ENCODE measurements at places on chromosomes 7 and 10.

- no peak for DNase-seq
These were observed 28.8 kb downstream of the CACUL1 start for GRCh38 chr10:118725886-118726500.

DNA sequence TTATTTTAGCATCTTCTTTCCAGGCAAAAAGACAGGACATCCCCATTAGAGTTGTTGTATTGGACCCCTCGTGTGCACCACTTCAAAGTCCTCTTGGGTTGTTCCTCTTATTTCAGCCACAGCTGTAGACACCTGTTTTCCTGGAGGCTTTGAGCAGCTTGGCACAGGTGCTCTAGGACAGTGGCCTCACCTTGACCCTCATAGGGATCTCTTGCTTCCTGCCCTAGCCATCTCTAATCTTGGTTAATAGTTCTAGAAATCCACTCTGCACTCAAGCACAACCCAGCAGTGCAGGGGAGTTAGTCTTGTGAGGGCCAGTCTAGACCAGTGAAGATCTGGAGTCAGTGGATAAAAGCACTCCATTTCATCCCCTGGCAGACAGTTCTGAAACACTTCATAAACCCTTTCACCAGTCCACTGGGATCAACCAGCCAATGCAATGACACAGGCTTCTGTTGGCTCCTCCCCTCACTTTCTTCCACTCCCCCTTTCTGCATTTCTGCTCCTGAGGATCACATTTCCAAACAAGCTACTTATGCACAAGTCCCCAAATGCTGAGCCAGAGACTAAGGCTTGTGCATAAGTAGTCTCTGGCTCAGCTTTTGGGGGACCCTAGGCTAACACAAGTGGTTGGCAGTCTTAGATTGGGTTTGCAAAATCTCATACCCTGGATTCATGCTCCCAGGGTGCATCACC lies 131.5 kb upstream of the LAMB4 start:
- DNase-seq: no peak

DNA sequence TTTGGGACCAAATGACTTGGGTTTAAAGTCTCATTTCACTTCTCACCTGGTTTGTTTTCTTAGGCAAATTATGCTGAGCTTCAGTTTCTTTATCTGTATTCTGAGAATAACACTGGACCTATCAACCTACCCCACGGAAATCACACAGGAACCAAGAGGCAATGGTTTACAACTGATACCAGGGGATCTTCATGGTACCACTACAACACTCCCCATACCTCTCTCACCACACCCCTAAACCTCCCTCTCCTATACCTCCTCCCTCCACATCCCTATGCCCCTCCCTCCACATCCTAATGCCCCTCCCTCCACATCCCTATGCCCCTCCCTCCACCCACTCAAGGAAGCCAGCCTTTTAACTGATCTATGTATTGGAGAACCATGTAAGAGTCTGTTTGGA lies 9.9 kb downstream of the FAM204A start:
- DNase-seq: no peak

DNA sequence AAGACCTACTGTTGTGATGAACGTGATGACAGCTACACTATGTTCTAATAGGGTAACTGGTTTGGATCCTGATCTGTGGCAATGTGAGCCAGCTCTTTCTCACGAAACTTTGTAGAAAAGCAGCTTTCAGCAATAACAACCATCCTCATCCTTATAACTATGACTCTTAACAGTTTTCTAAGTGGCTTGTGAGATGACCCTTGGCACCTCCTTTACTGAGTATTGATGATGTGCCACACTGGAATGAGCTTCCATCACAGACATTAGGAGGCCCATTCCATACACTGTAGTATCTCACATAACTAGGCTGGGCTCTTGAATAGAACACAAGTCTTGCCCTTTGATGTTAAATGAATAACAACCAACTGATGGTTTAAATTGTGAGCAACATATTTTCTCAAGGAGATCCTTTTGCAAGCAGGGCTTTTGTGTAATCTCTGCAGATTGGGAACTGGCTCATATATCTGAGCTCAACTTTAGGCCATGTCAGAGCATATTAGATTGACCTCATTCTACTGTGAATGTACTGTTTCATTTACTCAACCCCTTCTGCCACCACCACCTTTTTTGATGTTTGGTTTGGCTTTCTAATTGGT lies 46.4 kb downstream of the MYPN start:
- no peak for DNase-seq

DNA sequence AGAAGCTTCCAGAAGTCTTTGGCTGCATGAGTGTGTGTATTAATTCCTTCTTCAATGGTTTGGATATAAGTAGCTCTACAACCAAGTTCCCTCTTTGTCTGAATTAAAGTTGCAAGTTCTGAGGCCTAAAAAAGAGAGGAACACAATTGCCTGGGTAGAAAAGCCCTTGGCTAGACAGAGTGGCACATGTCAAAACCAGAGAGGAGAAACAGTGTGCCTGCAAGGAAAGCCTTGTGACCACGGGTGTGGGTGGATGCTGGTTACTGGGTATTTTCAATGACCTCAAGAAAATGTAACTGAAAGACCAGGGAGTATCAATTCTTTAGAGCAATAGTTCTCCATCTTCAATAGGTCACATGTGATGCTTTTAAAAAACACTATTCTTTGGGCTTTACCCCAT lies 148.3 kb downstream of the SVIL start:
- no peak for DNase-seq

DNA sequence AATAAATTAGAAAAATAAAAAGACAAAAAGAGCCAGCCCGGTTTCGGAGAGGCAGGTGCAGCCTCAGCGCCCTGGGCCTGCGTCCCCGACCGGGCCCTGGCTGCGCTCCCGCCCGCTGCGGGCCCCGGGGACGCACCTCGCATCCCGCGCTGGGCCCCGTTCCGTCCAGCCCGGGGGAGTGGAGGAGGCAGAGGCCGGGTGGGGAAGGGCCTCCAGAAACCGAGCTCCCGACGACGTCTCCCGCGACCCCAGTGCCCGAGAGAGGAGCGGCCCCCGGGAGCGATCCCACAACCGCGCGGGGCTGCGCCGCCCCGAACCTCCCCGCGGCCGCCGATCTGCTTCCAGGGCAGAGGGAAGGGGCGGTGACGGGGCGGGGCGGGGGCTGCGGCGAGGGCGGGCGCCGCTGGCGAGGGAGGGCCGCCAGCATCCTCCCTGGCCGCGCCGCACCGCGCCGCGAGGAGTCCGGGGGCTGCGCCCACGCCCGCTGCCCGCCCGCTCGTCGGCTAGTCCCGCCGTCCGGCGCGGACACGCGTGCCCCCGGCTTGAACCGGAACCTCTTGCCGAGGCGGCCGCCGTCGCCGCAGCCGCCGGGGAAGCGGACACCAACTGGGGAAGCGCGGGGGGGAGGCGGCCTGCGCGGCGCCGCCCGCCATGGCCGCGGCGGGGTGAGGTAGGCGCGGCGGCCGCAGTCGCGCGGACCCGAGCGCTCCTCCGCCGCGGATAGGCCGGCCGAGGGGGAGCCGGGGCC lies at the start of gene CCNY:
Gene CCNY, plus strand, starts transcription at position 426 of the 748 bp plus-strand sequence. CDS start 545 bp downstream, outside the sequence.
- DNase-seq: peak; percentile 90

GRCh38 chr10:30786131-30786530 lies 156.6 kb upstream of the LYZL2 start:
- DNase-seq: no peak

DNA sequence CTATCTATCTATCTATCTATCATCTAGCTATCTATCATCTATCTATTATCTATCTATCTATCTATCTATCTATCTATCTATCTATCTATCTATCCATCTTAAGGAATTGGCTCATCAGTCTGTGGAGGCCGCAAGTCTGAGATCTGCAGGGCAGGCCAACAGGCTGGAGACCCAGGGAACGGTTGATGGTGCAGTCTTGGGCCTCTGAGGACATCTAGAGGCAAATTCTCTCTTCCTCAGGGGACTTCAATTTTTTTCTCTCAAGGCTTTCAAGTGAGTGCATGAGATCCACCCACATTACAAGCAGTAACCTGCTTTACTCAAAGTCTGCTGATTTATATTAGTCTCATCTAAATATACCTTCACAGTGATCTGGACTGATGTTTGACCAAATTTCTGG lies 197.0 kb downstream of the GLRX3 start:
- DNase-seq: no peak

- DNase-seq: peak; percentile 94
These were observed 13.3 kb upstream of the DDIT4 start for GRCh38 chr10:72260239-72260975.

DNA sequence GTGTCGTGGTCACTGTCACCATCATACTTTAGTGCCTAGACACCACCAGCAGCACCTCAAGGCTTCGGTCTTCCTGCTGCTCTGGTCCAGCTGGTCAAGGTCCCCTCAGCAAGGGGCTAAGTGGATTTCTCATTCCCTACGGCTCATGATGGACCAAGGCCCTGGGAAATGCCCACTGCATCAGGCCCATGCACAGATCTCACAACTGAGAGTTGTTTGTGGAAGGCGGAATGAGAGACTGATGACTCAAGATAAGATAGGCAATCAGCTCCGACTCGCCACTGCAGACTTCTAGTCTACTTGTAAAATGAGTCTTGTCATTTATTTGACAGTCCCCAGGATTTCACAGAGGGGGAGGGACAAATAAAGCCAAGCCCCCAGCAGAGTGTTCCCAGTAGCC lies 108.4 kb upstream of the TBX20 start:
- no peak for DNase-seq

GRCh38 chr7:130441408-130441869 lies 623 bp upstream of the CEP41 start:
- no peak for DNase-seq

DNA sequence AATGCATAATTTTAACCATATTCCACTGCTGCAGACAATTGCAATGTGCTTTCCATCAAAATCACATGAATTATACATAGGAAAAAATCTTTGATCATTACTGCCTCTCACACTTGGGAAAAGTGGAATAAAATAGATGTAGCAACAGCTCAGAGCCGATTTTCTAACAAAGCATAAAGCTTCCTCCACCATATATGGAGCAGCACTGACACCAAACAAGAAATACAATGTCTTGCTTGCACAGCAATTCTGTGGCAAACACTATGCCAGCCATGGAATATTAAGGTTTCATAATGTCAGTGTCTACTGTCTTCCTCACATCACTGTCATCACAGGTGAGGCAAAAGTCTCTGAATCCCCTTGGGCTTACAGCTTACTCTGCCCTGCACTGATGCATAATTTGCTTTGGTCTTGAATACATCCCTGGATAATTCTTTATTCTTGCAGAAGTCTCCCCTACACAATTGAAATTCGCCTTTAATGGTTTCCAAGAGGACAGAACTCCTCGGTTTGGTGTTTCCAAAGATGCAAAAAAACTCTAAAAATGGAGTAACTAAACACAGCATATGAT lies 198.5 kb downstream of the CACNA2D1 start:
- no peak for DNase-seq

DNA sequence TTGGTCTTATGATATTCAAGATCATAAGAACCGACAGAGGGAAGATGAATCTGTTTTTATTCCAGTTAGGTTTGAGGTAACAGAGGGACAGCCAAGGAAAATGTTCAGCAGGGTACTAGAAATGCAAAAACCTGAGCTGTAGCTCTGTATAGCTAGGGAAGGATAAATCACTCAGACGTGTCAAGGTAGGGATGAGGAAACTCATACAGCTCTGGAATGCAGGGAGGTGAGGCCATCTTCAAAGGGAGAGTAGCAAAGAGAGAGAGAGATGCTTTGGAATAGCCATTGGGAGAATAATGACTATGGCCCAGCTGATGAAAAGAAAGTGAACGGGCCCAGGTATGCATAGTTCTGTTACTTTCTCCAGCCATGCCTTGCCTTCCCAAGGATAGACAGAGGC lies 77.8 kb downstream of the PAX2 start:
- DNase-seq: no peak

- peak; percentile 75 for DNase-seq
These were observed 2.0 kb upstream of the KMT2E start for GRCh38 chr7:105011831-105012502.

Measured in activated CD8-positive, alpha-beta memory T cell treated with anti-CD3 and anti-CD28 coated beads for 24 hours (primary cell).